EH (cell line): ENCODE measurements at places on chromosomes 6 and 20.

- no peak for DNase-seq
Measured at GRCh38 chr6:123619156-123619555, 17.6 kb downstream of the TRDN start.

DNA sequence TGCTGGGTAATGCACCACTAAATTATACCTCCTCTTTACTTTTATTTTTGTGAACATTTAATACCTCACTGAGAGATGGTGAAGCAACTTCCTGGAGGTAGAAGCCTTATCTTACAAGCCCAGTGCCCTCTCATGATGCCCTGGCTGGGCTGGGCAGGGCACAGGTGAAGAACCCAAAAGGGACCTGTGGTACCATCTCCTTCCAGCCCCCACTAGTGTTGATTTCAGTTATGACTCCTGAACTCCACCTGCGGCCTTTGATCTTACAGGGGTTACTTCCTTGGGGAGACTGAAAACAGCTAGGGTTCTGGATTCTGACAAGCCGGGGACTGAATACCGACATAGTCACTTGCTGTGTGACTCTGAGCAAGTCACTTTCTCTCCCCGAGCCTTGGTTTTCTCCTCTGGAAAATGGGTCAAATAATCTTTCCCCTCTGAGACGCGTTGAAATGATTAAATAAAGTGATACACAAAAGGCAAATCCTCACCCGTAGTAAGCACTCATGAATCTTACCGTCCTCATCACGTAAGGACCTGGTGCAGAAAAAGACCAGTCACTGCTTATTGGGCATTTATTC, 1.2 kb downstream of the SLC13A3 start:
- DNase-seq, result no peak

GRCh38 chr6:156886409-156886808, 109.2 kb downstream of the ARID1B start:
- DNase-seq, result no peak

GRCh38 chr6:26202201-26202611, 115.0 kb downstream of the HFE start:
- no peak for DNase-seq

GRCh38 chr6:117600008-117600743, 2.1 kb downstream of the GOPC start:
- DNase-seq, result peak; percentile 25

DNA sequence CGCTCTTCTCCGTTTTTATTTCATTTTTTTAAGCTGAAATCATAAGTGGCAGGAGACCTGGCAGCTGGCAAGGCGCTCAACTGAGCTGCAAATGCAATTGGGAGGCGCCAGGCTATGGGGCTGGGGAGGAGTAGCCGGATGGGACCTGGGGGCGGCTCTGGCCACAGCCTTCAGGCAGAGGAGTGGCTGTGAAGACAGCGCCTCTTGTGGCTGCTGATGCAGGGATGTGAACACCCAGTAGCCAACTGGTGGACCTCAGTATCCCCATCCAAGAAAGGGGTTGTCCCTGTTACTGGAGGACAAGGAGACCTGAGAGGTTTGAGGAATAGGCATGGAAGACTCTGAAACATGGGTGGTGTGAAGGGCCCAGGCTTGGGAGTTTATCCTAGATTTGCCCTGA, 12.6 kb downstream of the KCNK17 start:
- peak; percentile 25 for DNase-seq

DNA sequence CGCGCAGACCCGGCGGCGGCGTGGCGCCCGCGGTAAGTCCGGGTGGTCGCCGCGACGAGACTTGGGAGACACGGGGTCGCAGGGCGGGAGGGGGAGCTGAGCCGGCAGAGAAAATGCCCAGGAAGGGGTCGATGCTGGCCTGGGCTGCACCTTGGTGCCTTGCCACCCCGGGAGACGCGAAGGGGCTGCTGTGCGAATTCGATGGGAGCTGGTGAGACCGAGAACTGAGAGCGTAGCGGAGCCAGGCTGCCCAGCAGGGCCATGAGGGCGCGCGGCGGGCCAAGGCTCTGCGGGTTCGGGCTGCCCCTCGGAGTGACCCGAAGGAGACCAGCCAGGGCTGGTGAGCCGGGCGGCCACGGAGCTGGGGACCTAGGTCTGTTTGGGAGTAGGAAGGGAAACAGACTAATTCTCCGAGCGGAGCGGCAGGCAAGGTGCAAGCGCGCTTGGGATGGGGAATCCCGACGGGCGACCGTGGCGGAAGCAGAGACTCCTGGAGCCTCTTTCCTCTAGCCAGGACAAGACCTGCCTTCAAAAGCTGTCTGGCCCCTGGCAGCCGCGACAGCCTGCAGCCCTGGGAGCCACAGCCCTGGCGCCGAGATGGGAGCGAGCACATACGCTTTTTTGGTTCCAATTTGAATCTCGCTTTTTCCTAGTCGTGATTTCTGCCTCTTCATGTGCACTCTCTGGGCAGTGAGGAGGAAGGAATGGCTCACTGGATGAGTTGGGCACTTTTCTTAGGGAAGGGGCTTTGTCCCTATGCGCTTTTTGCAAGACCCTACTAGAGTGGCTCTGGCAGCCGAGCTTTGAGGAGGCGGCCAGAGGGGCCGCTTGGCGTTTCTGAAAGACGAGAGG, 691 bp downstream of the SYNDIG1 start:
- no peak for DNase-seq

- no peak for DNase-seq
Measured at GRCh38 chr20:40952136-40952535, 76.5 kb upstream of the TOP1 start.

DNA sequence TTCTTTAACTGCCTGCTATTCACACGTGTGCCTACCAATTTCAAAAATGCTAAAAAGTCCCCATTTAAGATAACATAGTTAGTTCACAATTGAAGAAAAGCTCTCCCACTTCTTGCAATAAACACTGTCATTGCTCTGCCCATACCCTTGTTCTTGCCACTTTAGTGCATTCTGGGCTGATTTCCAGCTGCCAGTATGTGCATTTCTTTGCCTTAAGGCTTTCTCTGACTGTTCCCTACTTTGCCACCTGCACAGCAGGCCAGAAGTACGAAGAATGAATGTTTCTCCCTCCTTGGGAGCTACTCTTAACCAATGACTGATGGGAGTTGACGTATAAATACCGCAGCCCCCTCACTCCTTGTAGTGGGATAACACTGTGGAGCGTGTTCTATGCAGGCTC, 16.0 kb upstream of the ATRN start:
- DNase-seq, result no peak

DNA sequence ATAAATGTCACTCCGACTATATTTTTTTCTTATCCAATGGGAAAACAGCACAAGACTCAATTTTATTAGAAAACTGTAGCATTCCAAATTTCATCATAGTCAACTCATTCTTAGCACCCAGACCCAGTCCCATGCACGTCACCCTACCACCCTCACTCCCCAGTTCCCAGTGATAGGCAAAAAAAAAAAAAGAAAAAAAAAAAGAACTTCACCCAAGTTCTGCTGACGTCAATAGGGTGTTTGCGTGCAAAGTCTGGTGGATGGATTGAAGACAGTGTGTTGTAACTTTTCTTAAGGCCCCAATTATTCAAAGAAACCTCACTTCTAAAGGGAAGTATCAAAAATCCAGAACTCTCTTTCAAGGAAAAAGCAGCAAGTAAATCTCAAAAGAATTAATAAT, 213.9 kb upstream of the PRDM1 start:
- DNase-seq, result no peak

DNA sequence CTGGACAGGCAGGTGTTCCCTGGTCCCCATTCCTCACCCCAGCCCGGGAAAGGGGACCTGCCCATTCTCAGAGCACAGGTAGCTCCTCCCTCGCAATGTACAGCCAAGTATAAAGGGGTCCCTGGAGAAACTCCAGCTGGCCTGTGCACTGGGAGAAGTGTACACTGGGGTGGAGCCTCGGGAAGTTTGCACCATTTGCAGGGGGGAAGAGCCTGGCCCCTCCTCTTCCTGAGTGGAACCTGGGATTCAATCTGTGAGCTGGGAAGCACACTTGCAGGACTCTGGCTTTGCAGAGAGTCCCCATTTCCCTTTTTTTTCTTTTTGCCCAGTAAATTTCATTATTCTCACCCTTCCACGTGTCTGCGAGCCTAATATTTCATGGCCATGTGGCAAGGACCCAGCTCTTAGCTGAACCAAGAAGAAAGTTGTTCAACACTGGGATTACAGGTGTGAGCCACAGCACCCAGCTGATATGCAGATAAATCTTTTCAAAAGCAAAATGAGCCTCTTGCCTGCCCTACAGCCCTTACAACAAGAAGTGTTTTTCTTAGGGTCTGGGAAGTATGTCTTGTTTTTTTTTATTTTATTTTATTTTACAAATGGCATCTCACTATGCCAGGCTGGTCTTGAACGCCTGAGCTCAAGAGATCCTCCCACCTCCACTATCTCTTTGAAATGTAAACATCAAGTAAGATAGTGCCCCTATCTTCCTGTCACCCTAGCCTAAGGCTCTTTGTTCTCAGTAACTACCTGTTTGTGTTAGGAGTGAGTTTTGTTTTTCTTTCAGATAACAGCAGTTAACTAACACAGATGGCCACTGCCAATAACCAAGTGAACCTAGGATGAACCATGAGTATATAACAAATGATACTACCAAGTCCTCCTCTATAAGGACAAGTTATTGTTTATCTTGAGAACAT, 9.3 kb upstream of the RNGTT start:
- no peak for DNase-seq

DNA sequence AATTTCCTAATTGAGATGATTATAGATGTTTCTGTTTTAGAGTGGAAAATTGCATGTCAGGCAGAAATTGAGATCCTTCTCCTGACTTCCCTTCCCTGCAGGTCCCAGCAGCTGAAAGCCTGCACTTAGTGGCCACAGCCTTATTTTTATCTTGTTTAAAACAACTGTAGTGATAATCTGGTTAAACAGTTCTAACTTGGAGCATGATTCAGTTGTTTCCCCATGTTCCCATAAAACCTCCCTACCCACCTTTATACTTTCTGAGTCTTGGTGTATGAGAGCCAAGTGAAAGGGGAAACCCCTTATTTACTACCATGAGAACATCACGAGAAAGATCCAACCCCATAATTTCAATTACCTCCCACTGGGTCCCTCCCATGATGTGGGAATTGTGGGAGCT, 195.2 kb downstream of the SLC16A10 start:
- DNase-seq, result no peak

DNA sequence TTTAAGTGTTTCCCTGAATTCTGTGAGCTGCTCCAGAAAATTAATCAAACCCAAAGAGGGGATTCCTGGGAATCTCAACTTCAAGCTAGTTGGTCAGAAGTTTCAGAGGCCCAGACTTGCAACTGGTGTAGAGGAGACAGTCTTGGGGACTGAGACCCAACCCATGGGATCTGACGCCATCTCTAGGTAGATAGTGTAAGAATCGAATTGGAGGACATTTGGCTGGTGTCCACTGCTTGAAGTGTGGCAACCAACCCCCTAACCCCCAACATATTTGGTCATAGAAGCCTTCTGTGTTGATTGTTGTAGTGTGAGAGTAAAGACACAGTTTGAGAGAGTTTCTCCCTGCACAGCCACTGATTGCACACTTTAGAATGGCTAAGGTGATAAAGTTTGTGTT, 103.5 kb upstream of the CARMIL1 start:
- no peak for DNase-seq

DNA sequence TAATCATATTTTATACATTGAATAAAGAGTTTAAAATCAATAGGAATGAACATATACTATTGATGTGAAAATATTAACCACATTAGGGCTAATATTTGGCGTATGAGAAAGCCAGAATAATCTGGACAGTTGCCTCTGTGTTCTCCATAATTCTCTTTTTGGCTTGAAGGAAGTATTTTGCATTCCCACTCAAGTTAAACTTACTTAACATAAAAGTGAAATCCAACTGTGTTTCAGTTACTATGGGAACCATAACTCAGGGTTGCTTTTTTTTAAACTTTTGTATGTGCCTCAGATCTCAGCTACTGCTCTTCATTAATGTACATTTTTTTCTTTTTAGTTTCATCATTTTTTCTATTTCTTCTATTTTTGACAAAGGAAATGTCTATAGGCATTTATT, 479.8 kb downstream of the NKAIN2 start:
- DNase-seq, result no peak

DNA sequence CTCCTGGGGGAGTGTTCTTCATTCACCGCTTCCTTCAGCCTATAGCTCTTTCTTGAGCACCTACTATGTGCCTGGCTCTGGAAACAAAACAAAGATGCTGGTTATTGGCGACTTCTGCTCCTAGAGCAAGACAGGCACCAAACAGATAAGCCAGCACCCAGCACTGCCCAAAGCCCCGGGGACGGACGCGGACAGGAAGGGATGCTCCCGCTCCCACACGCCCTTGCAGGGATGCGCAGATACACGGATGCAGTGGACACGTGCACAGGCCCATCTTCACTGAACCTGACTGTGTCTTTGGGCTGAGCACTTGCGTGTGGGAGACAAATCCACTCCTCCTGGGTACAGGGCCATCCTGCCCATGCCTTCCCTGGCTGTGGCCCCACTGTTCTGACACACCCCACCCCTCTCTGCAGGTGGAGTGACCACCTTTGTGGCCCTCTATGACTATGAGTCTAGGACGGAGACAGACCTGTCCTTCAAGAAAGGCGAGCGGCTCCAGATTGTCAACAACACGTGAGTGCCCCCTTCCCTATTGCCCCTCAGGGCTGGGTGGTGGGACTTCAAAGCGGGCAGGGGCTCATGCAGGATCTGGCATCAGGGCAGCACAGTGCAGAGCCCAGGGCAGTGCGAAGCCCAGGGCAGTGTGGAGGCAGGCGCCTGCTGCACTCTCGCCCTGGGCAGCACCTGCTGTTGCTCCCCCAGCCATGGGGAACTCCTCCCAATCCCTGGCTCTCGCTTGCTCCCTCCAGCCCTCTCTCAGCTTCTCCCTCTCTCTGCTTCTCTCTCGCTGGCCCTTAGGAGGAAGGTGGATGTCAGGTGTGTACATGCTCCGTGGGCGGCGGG, 39.9 kb downstream of the SRC start:
- no peak for DNase-seq

DNA sequence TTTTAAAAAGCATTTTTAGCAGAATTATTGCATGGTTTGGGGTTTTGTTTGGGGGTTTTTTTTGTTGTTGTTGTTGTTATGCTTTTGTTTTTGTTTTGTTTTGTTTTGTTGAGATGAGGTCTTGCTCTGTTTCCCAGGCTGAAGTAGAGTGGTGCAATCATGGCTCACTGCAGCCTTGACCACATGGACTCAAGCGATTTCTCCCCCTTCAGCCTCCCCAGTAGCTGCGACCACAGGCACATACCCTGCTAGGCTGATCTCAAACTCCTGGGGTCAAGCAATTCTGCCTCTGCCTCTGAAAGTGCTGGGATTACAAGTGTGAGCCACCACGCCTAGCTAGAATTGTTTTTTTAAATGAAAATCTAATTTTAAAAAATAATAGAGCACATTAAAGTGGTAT, 35.7 kb downstream of the UBR2 start:
- DNase-seq, result no peak

DNA sequence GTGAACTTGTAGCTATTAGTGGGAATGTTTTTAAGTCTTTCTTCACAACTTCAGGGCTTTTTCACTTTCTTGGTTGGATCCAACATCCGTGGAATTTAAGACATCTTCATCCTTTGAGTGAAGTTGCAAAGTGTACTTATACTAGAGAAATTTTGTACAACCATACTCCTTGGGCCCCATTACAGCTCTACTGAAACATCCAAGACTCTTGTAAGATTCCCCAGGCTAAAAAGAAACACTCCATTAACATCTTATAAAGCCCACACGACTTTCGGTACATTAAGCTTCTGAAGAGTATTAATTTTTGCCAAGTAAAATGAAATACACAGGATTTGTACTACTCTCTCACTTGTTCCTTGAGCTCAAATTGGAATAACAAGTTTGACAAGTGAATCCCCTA, 5.4 kb downstream of the PCNA start:
- DNase-seq, result no peak
